ENCODE measurements at places on chromosomes 6 and 20.

- DNase-seq = no peak
Measured at GRCh38 chr6:85418059-85418458, 31.8 kb upstream of the NT5E start.

- no peak for DNase-seq
Measured at GRCh38 chr6:133377219-133377618, 136.1 kb downstream of the EYA4 start.

DNA sequence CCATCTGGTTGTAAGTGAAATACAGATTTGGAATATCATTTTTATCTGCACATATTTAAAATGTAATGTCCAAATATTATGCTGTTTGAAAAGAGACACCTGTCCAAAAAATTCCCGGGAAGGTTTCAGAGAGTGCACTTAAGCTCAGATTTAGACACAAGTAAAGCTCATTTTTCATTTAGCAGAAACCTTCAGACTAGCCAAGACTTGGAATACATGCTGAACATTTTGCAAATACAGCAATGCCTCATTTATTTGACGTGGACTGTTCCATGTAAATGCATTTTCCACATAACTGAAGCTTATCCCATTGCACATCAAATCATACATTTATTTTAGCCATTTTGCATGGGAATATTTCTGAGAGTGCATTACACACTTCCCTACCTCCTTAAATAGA is 280.7 kb downstream of the ZNF217 start:
- DNase-seq = no peak

GRCh38 chr20:48794360-48794759 is 33.4 kb downstream of the PREX1 start:
- DNase-seq = no peak

GRCh38 chr6:106961801-106962200 is 12.7 kb downstream of the CD24 start:
- no peak for DNase-seq

GRCh38 chr20:1775117-1775516 is 117.5 kb upstream of the SIRPG start:
- DNase-seq = no peak

DNA sequence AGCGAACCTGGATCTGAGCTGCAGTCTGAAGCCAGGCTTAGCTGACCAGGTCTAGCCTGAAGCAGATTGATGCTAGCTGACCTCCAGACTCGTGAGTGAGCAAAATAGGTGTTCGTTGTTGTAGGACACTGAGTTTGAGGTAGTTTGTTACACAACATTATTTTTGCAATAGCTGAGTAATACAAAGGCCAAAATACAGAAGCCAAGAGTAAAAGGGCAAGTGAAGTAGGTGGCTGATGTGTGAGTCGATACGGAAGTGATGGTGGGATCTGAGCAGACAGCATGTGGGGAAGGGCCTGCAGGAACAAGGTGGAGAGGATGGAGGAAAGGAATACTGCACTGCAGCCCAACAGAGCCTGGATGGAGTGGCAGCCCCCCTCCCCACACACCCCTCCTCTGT is 8.5 kb upstream of the SPATS1 start:
- no peak for DNase-seq

- DNase-seq = peak; percentile 88
Measured at GRCh38 chr6:27472182-27472616, 706 bp downstream of the ZNF184 start.

DNA sequence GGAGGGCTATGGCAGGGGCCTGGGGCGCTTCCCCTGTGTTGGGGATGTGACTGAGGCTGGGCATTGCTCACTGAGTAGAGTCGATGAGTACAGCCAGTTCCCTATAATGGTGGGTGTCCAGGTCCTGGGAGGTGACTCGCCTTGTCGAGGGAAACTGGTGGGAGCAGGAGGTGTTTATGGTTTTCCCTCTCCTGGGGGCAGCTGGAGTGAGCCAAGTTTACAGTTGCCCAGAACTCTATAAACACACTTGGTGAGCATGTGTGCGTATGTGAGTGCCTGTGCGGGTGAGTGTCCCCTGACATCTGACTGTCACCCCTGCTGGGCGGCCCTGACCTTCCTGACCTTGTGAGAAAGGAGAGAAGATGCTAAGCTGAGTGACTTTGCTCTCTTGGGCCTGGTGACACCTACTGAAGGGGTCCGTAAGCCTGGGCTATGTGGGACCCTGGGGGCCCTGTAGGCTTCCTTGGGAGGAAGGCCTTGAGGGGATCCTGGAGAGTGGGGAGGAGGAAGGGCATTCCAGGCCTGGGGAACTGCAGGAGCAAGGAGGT is 65.9 kb downstream of the VEGFA start:
- DNase-seq = no peak

GRCh38 chr6:33191383-33192104 is 723 bp downstream of the COL11A2 start:
- no peak for DNase-seq

DNA sequence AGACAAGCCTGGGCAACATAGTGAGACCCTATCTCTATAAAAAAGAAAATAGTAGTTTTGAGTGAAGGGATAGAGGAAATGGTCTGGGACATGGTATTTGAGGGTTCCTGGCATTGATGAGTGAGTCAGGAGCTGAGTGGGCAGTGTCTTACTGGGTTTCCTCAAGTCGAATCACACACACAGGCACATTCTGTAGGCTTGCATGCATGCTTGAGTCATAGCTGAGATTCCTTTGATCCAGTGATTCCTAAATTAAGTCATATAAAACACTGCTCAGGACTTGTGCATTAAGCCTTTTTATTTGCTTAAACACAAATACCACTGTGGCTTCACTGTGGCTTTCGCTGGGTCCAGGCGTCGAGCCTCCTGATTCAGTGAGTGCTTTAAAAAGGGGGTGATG is 71.8 kb upstream of the TMEM181 start:
- DNase-seq = no peak

DNA sequence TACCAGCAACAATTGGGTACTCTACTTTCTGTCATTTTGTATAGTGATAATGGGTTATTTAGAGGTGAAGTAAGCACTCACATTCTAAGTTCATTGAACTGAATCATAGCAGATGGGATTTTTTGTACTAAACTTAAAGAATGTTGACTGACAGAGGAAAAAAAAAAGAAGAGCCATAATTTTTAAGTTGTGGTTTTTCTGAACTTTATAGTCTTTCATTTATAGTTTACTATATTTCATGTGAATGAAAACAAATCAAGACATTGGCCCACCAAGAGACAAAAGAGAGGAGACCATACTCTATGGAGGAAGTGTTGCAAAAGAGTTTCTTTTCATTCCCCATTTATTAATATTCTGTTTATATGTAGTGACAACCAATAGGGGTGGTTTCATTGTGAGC is 685.7 kb downstream of the BCKDHB start:
- DNase-seq = no peak

GRCh38 chr6:3904518-3904917 is 55.3 kb downstream of the FAM50B start:
- DNase-seq = no peak

GRCh38 chr6:7267071-7267465 is 45.9 kb downstream of the SSR1 start:
- no peak for DNase-seq

DNA sequence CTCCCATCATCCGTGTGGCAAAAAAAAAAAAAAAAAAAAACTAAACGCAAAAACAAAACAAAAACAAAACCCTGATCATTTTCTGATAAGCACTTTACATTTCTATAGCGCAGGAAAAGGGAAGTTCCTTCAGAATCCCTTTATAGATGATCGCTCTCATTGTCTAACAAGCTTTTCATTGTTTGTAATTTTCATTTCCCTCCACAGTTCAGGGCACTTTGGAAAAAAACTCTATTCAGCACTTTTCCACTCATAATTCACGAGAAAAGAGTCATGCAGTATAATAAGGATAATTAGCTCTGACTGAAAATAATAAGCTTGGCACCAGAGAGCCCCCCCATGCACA is 89.4 kb upstream of the ATXN1 start:
- DNase-seq = no peak

DNA sequence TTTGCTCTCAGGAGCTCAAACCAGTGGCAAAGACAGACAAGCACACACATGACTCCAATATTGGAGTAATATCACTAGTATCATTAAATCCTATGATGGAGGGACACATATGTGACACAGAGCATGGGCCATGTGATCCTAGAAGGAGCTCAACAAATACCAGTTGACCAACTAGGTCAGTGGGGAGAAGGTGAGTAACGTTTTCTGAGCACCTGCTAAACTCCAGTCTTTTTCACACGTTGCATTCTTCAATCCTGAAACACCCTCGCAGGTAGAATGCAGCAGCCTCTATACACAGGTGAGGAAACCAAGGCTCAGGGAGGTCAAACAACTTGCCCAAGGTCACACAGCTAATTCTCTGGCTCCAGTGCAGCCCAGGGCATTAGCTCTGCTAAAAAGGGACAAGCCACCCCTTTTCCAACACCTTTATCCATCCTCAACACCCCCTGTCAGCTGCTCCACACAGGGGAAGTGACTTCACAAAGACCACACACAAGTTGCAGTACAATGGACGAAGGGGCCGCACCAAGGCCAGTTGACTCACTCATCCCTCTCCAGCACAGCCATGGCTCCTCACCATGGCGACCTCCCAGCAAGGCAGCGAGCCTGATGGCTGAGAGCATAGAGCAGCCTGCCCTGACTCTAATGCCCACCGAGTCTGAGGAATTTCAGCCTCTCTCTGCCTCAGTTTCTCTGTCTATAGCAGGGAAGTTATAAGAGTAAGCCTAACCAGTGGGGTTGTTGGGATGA is 4.4 kb downstream of the CAPN11 start:
- DNase-seq = no peak

GRCh38 chr20:49633023-49633422 is 65.1 kb upstream of the PTGIS start:
- no peak for DNase-seq

DNA sequence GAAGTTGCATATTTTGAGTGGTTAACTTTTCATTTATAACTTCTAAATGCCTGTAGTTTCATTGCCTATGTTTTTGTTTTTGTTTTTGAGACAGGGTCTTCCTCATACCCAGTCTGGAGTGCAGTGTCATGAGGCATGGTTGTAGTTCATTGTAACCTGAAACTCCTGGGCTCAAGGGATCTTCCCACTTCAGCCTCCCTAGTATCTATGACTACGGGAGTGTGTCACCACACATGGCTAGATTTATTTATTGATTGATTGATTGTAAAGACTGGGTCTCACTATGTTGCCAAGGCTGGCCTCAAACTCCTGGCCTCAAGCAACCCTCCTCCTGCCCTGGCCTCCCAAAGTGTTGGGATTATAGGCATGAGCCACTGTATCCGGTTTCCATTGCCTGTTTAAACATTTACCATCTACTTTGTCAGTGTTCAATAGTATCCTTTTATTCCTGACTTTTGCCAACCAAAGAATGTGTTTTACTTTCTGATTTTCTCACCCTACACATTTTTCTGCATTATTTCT is 144.6 kb downstream of the CDKAL1 start:
- no peak for DNase-seq

DNA sequence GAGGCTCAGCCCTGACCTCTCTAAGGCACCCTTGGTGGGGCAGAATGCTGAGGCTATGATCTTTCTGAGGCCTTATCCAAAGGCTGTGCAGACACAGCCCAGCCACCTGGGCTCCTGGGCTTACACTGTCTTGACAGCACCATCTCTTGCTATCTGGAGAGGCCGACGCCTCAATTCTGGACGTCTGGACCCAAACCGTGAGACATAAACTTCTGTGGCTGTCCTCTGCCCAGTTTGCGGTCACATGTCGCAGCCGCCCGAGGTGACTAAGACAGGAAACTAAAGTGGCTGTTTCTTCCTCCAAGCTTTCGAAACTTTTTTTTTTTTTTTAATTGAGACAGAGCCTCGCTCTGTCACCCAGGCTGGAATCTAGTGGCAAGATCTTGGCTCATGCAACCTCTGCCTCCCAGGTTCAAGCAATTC is 49.3 kb downstream of the PRR18 start:
- DNase-seq = peak; percentile 76

DNA sequence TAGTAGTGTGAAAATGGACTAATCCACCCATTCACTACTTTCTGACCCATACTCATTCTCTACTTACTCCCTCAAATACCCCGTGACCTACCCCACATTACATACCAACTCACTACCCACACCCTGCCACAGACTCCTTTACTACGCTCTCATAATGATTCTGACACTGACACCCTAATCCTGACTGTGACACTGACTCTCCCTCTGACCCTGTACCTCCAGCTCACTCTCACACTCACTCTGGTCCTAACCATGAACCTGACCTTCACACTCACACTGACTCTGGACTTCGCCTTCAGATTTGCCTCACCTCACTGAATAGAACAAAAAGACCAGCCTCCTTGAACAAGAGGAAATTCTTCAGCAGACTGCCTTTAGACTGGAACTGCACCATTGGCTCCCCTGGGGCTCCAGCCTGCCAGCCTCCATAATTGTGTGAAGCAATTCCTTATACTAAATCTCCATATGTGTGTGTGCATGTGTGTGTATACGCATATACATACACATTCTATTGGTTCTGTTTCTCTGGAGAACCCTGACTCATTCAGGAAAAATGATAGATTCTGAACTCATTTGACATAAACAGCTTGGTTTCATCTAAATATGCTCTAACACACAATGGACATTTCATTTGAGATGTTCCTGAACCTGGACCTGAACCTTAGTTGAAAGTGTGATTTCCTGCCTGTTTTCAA is 10.5 kb upstream of the ZNF343 start:
- DNase-seq = no peak

GRCh38 chr6:17156112-17156921 is 54.5 kb downstream of the STMND1 start:
- peak; percentile 24 for DNase-seq

DNA sequence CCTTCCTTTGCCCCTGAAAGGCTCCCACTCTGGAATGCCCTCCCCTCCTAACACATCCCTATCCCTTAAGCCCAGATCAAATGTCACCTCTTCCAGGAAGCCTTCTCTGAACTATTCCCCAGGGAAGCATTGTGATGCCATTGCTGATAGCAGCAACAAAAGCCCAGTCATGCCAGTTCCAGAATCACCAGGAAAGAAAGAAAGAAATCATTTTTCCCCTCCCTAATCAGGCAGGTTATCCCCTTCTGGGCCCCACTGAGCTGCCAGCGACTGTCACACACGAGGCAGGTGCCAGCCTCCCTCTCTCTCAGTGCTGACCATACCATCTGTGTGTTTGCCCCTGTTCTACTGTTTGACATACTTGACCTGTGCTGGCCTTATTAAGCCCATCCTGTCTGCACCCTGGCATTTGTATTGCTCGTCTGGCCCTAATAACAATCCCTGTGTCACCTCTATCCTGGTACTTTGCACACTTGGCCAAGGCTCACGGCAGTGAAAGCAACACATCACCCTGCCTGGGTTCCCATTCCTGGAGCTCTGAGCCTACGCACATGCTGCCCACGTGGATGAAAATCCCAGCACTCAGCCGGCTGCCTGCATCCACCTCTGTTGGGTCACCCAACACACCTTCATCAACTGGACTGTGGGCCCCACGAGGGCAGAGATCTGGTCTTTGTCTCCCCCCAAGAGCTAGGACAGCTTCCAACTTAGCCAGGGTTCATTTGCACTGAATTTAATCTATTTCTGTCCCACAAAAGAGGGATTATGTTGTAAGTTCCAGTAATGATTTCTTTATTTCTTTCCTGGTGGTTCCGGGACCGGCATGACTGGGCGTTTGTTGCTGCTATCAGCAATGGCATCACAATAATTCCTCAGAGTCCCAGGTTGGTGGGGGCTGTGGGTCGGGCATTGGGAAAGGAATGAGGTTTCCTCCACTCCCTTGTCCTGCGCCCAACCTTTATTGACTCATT is 5.3 kb upstream of the BPIFB1 start:
- no peak for DNase-seq
